ENCODE measurements at places on chromosomes 2 and 18. TPM values are rescaled to one million over a fixed set of nuclear protein-coding genes. Genes with fewer than 3 reads are reported as not detected.

- peak; percentile 55 for DNase-seq
These were observed 8.2 kb upstream of the TMEM182 start for GRCh38 chr2:102753563-102754159.

GRCh38 chr2:217889656-217890055 is 113.1 kb downstream of the TNS1 start:
- DNase-seq: no peak

DNA sequence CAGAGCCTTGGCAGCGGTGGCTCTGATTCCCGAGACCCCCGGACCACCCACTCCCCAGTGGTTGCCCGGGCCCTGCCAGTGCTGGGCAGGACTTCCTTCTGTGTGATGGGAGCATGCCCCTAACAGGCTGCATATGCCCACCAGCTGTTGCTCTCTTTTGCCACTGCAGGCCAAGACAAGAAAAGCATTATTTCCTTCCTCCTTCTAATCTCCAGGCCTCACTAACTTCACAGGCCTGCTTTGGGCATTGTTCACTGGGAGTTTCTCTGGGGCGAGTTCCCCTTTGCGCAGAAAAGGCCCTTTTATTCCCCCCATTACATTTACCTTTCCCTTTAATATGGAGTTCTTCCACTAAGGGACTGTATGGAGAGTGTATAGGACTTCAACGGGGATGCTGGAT is 249.1 kb upstream of the SIX2 start:
- DNase-seq: no peak

DNA sequence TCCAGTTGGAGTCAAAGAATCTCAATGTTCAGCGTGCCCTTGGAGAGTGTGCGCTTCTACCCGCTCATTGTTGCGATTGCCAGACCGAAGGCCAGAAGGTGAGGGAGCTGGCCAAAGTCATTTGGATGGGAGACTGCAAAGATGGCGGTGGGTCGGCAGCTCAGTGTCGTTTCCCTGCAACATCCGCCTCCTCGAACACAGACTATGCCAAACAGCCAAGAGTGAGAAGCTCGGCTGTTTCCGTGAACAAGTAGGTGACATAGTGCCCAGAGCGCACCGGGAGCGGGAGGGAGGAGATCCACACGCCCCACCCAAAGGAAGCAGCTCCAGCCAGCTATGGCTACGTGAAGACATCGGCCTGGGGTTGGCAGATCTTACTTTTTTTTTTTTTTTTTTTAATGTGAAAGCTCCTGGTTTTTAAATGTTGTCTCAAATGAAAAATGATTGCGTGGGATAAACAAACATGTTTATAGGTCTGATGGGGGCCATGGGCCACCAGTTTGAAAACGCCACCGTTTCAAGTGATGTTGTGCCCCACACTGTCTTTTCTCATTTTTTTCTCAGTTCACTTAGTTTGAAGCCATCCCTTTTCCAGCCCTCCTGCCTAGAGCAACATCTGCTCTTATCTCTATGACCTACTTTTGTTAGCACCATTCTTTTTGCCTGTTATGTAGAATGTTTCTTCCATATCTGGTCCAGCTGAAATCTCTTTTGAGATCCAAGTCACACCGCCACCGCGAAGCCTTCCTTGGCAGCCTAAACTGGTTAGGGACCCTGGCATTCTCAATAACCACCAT is 682.4 kb downstream of the RNF144A start:
- no peak for DNase-seq

Gene INHBB
- polyA plus RNA-seq: 0.49 TPM

DNA sequence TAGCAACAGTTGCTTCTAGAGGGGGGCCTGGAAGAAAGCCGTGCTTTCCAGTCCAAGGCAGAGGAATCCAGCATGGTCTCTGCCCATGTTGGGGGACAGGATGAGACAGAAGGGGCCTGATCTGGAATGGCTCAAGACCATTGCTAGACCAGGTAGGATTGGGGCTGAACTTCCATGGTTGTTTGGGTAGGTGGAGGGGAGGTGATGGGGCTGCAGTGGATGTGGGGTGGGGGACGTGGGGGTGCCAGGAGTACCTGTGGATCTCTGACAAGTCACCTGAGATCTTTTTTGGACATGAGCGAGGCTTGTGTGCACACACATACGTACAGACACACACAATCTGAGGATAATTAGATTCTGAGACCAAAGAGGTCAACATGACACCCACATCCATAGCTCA is 228.7 kb upstream of the SKOR2 start:
- DNase-seq: no peak

Gene CD207
- not detected for polyA plus RNA-seq

DNA sequence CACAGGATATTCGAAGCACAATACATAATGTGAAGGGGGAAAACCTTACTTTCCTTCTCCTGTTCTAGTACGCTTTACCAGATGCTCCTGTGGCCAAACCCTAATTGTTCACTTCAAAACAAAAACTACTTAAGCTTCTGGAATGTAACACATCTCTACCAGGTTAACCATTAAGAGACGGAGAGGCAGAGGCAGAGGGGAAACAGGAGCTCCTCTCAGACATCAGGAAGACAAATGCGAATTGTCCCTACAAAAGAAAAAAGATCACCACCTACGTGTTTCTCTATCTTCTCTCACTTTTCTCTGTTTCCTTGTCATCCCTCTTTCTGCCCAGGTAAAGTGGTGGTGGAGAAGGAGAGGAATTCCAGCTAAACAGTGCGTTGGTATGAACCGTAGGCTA is 266.8 kb downstream of the NRXN1 start:
- DNase-seq: no peak

Gene FTCDNL1
- 1.9 TPM for polyA plus RNA-seq

Gene SDC1
- polyA plus RNA-seq: 24.5 TPM

Measured in GM23248 (cell line).